ENCODE measurements at places on chromosomes 3 and 15.

DNA sequence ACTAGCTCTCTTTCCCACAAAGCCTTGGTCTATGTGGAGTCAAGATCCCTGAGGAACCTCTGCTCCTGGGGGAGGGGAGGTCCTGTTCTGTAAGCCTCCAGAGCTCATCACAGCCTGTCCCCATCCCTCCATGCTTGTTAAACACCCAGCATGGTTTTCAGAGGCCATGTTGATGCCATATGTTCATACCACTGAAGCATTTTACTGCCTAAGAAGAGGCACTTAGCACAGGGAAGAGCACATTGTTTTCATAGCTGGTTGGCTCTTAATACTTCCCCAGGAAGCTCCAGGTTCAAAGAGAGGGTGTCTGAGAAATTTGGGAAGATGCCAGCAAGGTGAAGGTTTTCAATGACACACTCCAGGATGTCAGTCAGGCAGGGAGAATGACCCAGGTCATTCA lies 25.6 kb downstream of the CPNE4 start:
- no peak for DNase-seq

DNA sequence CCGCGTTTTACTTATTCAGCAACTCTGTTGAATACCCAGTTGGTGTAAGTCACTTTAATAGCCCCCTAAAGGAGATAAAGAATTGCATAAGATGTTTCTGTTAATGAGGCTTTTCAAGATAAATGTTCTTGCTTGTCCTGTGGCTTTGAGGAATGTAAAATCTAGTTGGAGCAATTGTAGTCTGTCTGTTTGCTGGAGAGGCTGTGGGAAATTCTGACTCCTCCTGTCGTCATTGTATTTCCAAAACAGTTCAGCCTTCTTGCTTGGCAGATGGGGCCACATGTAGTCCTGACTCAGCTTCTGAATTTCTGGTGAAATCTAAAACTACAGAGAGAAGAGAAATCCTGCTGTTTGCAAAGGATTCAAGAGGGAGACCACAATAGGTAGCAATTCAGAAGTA lies 114.4 kb downstream of the RYR3 start:
- no peak for DNase-seq

GRCh38 chr3:38210141-38210757 lies 44.9 kb downstream of the OXSR1 start:
- no peak for DNase-seq

GRCh38 chr3:4525560-4526223 lies 32.5 kb downstream of the ITPR1 start:
- DNase-seq: no peak

- no peak for DNase-seq
Observed at GRCh38 chr15:83166218-83166617, 41.4 kb downstream of the HDGFL3 start.

GRCh38 chr15:92304223-92304975 lies 89.3 kb upstream of the ST8SIA2 start:
- DNase-seq: no peak

DNA sequence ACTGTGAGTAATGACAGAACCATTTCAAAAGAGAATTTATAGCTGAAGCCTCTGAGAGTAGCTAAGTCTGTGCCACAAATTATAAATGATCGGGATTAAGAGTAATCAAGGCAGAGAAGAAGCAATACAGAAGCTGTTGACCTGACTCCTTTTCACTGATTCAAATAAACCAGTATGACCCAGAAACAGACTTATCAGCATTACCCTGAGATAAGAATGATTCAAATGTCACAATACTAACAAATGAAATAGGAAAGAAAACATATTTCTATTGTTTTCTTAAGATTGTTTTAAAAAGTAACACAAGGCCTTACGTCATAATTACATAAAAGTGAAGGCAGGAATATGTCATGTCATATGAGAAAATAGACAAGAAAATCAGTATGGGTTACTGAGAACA lies 1534.6 kb downstream of the SI start:
- no peak for DNase-seq

DNA sequence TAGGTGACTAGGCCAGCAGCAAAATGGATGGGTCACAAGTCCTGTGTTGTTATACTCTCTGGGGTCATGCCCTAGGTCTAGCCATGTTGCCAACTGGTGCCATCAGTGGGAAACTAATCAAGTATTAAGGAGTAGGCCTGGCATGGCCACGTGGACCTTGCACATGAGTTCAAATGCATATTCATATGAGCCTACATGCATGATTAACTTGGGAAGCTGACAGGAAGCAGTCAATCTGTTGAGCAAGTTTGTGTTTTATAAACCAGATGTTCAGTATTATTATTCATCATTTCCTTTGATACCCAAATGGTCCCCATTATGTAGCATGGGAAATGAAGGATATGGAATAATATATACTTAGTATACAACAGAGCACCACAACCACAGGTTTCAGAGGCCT lies 95.0 kb downstream of the LRTM1 start:
- no peak for DNase-seq

DNA sequence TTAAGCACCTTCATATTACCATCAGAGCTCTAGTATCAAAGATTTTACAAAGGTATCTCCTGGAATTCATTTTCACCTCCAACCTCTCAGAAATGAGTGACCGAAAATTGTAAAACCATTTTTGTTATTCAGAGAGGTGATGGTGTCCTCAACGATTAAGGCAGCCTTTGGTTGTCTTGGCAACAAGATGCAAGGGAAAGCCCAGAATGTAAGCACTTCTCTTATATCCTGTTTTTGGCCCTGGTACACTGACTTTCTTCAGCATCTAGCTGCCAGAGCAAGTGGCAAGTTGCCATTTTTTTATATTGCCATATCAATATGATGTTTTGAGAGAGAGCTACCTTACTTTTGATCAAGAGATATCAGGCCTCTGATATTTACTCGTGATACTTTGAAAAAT lies 384.9 kb upstream of the NECTIN3 start:
- no peak for DNase-seq

DNA sequence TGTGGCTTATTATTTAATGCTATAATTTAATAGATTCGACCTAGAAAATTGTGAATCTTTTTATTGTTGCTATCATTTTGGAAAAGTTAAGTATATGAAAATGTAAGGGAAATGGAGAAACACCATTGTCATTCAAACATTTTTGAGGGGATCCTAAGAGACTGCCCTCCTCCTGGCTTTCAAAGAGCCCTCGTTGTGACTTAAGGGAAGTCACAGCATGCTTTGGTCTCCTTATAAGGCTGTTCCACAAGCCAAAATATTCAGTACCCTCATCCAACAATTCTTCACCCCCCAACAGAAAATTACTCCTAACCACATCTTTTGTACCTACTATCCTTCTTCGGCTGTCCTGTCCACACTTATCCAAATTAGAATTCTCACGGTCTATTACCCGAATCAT lies 140.2 kb downstream of the GBE1 start:
- no peak for DNase-seq

DNA sequence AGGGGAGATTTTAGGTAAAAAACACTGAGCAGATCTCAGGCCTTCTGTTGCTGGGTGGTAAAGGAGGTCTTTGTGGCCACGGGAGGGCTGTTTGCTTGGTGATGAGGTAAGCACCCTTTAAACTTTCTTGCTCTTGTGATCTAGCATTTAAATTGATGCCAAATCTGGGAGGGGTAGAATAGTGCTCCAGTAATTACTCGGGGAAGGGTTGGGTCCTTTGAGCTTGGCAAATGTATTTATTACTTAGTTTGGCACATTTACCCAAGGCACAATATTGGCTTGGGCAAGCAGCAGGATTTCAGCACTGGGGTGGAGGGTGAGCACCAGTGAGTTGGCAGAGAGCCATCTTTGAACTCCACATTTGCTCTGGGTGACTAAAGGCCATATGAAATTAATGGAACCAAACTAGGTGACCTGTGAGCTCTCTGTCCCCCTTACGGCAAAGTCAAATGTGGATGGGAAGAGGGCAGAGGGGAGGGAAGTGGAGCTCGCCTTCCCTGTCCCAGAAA lies 185.9 kb upstream of the ONECUT1 start:
- DNase-seq: no peak

- peak; percentile 25 for DNase-seq
Observed at GRCh38 chr3:69791919-69792399, 52.7 kb downstream of the MITF start.

GRCh38 chr3:16932877-16933276 lies 48.1 kb downstream of the PLCL2 start:
- no peak for DNase-seq

DNA sequence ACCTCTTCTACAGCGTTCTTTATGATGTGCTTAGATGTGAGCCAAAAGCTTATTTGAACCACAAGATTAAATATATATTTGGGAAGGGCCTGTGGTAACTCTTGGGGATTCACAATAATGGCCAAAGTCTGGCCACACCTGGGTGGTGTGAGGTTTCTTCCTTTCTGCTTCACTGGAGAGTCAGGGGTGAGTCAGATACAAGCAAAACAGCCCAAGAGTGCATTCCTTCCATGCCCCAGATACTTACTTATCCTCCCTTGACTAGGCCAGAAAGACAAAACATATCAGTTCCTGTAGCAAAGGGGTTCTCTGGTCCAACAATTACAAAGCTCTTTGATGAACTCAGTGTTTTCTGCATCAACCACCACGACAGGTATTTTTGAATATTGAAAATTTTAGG lies 941 bp downstream of the ZBED2 start:
- peak; percentile 29 for DNase-seq

Data from SW480 (cell line).